Naive B cell (primary cell): ENCODE measurements at places on chromosomes 5 and 9.

DNA sequence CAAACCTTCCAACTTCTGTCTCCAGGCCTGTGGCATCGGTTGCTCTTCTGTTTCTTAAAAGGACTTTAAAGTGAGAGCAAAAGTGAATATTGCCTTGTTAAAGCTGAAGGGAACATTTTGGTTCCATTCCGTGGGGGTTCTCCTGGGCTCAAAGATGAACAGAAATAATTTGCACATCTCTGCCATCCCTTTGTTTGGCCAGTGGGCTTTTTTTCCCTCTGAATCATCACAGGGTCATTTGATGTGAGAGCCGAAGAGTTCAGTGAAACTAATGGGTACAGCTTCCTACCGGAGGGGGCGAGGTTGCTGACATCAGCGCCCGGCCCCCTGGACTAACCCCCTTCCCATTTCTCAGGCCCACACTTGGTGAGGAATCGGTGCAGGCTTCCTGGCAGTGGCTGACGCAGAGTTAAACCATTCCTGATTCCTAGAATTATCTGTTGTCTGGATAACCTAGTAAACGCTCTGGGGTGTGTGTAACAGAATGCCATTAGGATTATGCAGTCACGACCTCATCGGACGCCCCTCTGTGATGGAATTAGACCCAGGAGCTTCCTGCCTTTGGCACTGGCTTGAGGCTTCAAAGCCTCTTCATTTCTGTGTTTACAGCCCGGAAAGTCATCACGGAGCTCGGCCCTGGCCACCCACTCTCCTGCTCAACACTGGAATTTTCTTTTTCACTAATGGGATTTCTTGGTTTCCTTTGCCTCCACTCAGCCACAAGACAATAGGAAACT is 61.6 kb upstream of the RPL26L1 start:
- no peak for DNase-seq

DNA sequence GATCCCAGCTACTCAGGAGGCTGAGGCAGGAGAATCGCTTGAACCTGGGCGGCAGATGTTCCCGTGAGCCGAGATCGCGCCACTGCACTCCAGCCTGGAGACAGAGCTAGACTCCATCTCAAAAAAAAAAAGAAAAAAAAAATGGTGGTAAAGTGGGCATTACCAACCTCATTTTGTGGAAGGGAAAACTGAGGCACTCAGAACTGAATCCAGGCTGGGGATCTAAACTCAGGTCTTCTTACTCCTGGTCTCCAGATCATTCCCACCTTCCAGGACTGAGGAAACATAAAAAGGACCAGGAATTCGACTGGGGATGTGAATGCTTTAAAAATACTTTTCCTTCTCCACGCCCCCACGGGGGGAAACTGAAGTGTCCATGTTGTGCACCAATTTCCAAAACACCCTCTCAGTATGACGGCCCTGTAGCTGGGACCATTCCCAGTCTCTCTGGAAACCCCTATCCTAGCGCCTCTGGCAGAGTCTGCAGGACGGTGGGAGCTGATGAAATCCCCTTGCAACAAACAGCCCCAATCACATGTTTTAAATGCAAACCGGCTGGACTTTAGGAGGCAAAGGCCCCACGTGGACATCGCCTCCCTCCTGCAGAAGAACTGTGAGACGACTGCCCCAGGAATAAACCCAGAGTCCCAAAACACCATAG is 8.9 kb upstream of the AKNA start:
- no peak for DNase-seq

DNA sequence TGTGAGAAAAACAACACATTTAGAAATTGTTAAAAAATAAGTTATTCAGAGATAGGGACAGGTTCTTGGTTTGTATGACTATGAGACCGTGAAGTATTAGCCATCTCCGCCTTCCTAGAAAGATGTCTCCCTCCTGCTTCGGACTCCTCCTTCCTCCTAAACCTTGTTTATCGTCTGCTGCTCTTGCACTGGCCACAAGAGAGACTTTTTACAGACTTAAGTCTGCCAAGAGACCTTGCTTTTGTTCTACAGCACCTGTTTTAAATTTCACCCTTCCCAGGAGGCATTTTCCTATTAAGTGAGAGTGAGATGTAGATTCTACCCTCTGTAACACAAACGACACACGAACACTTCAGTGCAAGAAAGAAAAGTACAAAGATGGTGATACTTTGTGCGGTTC is 274.6 kb downstream of the ARHGEF28 start:
- no peak for DNase-seq

DNA sequence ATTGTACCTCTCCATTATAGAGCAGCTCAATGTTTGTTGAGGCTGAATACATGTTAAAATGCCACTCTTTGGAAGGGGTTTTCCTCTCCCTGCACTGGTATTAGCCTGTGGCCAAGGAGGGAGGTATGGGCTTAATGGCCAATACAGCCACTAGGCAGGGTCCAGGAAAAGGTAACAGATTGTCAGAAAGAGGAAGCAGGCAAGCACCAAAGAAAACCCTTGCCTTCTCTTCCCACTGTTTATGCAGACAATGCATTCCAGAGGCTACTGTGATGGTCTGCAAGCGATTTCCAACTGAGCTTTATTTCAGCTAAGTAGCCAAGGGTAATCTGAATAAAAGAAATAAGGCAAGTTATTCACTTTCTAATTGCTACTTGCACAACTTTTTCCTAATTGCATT is 95.3 kb upstream of the SLC27A6 start:
- DNase-seq: no peak

DNA sequence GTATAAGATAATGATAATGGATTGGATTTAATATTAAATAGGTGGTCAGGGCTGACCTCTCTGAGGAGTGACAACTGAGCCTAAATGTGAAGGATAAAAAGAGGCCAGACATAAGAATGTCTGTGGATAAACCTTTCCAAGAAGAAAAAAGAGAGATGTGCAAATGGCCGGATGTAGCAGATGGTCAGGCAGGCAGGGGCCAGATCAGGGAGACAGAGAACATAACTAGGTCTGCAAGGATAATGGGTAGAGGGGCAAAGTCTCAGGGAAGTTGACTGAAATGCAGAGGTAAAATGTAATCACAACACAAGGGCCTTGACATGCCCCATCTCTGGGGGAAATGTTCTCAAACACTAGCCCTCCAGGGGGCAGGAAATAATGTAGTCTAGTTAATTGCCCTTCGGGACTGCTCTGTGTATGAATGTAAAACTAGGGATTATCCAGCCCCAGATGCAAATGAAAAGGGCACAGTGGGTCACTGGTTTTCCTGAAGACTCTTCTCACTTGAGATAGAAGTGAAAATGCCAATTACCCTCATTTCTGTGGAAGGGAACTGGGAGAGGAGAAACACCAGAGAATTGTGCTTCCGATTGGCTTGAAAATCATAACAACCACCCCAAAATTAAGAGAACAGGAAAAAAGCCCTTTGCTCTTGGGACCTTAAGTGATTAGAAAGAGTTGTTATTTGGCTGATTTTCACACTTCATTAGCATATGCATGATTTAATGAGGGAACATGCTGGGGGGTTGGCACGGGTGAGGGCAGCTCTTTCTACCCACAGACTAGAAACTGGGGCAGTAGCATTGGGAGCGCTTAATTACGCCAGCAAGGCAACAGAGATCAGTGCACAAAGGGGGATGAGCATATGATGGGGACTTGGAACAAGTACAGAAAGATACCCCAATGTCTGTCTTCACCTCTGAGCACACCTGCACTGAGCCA is 88.6 kb downstream of the PPP2R2B start:
- no peak for DNase-seq

DNA sequence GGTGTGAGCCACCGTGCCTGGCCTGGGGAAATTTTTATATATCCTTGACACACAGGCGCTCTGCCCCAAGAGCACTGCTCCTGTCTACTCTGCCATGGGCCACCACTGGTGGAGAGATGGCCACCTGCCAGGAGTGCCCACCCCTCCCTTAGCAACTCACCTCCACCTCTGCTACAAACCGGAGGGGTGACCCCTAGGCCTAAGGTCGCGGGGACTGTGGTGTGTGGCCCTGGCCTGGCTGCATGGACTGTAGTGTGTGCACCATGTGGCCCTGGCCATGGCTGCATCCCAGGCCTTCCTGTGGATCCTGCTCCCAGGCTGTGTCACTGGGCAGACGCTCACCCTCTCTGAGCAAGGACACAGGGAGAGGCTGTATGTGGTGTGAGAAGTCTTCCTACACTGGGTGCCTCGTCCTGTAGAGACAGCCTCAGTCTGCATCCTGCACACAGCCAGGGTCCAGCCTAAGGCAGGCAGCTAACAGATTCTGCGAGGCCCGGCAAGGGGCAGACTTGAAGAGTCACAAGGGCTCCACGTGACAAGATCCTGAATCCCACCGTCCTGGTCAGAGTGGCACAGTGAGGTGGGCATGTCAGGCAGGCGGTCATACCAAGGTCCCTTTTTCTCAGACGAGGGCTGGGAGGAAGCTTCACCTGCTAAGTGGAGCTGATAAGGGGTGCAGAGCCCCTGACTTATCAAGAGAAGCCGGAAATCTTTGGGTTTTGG is 10.3 kb downstream of the NINJ1 start:
- no peak for DNase-seq

DNA sequence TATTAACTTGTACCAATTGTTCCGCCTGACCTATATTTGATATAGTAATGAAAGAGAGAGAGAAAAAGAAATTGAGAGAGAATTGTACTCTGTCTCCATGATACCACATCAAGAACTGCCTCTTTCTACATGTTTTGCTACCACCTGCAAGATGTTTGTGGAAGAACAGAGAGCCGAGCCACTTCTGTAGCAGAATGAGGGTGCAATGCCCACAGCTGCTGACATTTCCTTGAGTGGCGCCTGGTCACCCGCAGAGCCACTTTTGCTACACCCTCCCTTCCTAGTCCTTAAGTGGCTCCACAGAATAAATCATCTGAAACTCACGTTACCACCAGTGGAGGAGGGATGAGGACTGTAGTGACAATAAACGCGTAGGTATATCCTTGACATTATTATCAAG is 17.1 kb upstream of the FAM81B start:
- no peak for DNase-seq

DNA sequence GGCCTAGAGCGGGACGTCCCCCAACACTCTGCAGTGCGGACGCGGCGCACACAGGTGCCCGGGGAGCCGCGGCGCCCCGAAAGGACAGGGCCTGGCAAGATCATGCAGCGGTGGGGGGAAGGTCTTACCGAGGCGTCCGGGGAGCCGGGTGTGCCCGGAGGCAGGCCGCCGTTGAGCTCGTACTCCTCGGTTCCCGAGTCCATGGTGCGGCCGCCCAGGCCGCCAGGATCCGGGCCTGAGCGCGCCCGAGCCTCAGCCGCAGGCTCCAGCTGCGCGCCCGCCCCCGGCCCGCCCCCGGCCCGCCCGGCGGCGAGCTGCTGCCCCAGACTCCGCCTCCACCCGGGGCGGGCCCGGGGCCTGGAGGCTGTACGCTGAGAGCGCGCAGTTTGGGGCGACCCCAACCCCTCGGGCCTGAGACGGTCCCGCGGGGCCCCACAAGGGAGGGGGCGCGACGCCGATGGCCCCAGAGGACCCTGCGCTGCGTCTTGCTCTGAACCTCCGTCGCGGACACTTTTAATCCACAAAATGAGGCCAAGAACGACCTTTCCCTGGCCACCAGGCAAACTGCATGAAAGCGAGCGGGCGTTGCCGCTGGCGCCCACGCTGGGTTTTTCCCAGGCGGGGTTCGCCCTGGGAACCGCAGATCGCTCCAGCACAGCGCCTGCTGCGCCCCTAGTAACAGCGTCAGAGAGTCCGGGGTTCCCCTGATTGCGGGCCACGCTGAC is at the start of gene NINJ1:
TSS of gene NINJ1 (minus strand) at position 237 of the 725 bp plus-strand sequence. CDS start at position 203, 34 bp downstream.
- peak; percentile 82 for DNase-seq

GRCh38 chr5:55554585-55555202 is 19.9 kb upstream of the PLPP1 start:
- DNase-seq: no peak

DNA sequence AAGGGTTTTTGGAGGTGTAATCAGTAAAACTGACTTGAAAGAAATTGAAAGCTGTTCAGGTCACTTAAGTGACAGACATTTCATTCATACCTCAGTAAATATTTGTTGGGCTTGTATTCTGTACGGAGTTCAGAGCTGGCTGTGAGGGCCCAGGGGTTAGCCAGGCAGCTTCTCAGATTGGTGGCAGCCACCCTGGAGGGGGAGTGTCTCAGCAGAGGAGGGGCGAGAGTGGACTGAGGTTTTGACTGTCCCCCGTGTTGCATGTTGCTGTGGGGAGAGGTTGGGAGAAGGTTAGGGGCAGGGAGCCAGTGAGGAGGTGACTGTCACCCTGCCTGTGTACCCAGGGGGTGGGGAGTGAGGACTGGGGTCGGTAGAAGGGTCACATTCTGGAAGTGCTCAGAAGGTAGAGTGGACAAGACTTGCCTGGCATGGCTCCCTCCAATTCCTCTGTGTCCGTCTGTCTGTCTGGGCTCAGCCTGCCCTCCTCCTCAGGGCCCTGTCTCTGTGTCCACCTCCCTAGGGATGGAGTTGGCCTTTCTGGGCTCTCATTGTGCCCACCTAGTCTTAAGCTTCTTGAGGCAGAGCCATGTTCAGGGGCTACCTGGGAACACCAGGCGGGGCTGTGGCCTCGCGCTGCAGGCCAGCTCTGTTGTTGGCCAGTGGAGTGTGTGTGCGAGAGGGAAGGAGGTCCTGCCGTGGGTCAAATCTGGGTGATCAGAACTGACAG is 4.4 kb downstream of the PHF2 start:
- DNase-seq: no peak

DNA sequence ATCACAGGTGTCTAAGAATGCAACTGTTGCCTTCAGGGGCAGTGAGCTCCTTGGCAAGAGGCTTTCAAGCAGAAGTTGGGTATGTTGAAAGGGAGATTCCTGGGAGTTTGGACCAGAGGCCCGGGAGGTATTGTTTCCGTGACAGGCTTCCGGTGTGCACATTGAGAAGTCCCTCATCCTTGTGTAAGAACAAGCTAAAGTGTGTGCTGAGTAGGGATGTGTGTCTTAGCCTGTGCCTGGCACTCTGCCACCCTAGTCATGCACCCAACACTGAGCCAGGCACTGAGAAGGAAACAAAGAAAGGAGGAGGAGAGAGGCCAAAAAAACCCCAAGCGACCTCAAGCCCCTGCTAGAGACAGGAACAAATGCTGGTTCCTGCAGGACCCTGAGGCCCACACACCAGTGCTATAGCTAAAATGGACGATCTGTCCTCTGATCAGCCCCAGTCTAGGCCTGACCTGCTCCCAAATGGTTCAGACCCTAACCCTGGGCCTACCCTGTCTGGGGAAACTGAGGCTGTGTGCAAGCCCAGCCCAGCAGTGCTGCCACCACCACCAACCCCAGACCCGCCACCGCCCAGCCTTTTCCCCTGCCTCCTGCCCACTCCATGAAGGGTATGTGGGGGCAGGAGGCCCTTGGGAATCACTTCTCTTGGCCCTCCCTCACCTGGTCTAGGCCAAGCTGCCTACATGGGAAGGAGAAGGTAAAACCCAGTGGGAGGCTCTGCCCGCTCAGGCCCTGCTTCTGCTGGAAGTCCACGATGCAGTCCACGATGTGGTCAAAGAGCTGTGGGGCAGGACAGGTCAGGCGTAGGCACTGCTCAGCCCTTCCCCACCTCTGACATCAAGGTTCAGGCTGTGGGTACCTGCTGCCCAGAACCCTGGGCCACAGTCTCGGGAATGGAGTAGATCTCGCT is 12.6 kb downstream of the HK3 start:
- no peak for DNase-seq

DNA sequence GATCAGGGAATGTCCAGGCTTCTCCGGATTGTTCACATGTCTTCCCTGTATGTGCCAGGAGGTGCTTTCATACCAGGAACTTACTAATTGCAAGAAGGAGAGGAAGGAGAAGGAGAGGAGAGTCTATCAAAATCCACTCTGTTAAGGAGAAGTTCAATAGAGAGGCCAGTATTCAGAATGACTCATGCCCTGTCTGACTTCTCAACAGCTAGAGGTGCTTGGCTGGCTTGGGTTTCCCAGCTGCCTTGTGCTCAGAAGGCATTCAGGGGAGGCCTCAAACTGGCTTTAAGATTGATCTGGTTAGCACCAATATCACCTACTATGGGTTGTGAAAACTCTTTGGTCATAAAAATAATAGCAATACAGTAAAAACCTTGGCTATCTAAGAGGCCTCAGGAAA is 167.9 kb upstream of the GLRA1 start:
- no peak for DNase-seq
